ENCODE measurements at places on chromosomes 7 and 10. TPM values are rescaled to one million over a fixed set of nuclear protein-coding genes. Genes with fewer than 3 reads are reported as not detected.

RBM20 gene
- polyA plus RNA-seq: 0.15 TPM

DNA sequence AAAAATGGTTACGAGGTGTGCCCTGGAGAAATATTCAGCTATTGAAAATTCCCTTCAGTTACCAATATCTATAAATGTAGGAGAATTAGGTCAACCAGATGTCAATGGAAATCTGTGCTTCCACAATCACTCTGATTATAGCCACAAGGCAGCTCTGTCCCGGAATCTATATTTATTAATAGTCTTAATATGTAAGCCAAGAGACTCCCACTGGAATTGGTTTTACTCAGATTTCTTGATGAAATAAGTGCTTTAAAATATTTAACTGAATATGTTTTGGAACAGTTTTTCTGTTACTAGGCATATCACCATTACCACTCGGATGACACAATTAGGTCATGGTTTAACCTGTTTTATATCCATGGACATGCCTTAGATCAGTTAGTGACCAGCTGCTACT is 169.6 kb downstream of the POM121L12 start:
- H3K4me1 ChIP-seq: no peaks in the 10 kb centered on the region
- no peaks in the 10 kb centered on the region for H3K36me3 ChIP-seq
- no peaks in the 10 kb centered on the region for H3K27me3 ChIP-seq
- no peak for DNase-seq
- H3K27ac ChIP-seq: no peak overlapping the region

DNA sequence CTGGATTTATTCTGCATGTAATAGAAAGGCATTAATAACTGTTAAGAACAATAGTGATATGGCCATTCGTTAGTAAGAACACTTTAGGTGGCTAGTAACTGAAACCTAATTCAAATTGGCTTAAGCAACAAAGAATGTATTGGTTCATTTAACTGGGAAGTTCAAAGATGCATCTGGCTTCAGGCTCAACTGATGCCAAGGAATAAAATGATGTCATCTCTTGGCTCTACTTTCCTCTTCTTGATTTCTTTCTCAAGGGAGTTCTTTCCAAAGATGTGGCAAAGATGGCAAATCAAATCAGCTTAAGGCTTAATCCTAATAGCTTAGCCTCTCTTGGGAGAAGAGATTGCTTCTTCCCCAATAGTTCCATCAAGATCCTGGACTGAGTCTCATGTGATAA is 51.6 kb downstream of the PIK3CG start:
- peak; percentile 15 for DNase-seq
- H3K4me3 ChIP-seq: no peak overlapping the region
- no peaks in the 10 kb centered on the region for H3K4me1 ChIP-seq
- peaks cover 4% of the 10 kb centered on the region for H3K27me3 ChIP-seq
- no peak overlapping the region for H3K27ac ChIP-seq

OR6V1 gene
- not detected for polyA plus RNA-seq

NEUROD6 gene
- polyA plus RNA-seq: not detected

SMNDC1 gene
- 12.2 TPM for polyA plus RNA-seq

DNA sequence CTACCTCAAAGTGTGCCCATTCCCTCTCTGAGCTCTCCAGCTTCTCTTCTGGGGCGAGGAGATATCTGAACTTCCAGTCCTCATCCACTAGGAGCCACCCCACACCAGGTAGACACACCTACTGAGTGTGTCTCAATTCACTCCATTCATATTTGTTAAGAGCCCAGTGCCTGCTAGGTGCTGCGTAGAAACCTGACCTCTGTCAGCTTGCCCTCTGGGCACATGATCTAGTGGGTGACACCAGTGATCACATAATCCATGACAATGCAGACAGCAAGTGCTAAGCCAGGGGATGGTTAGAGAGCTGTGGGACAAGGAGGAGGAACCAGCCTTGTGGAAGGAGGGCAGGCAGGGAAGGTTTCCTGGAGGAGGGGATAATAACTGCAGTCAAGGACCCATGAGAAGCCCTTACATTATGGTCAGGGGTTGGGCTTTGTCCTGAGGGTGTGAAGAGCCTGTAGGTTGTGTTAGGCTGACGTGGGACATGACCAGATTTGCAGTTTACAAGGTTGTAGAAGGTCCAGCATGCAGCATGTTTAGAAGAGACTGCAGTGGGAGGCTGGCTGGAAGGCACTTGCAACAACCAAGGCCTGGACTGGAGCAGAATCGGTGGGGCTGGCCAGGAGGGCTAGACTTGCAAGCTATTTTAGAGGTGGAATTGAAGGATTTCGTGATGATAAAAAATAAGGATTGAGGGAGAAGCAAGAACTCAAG is 81.8 kb downstream of the COL13A1 start:
- peaks cover 4% of the 10 kb centered on the region for H3K4me1 ChIP-seq
- no peaks in the 10 kb centered on the region for H3K27me3 ChIP-seq

MINDY4 gene
- polyA plus RNA-seq: 1.9 TPM

CPA4 gene
- polyA plus RNA-seq: 316 TPM

DNA sequence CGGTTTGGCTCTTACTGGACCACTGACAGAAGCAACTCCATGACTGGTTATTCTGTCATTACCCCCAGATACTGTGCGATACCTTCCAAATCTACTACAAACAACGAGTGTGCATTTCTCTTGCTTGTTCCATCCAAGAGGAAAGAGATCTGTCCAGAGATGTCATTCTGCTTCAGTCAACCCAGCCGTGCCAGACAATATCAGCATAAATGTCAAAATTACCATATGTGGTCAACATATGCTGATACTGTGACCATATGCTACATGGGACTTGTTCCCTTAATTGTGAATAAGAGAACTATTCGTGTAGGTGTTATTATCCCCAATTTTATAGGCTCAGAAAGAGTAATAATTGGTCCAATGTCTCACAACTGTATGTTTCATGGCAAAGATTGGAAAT is 143.2 kb upstream of the PRSS1 start:
- no peak overlapping the region for H3K27ac ChIP-seq
- H3K36me3 ChIP-seq: no peaks in the 10 kb centered on the region
- DNase-seq: no peak
- no peaks in the 10 kb centered on the region for H3K4me1 ChIP-seq
- no peak overlapping the region for H3K4me3 ChIP-seq

- no peak overlapping the region for H3K4me3 ChIP-seq
- DNase-seq: no peak
- H3K36me3 ChIP-seq: no peaks in the 10 kb centered on the region
- H3K4me1 ChIP-seq: no peaks in the 10 kb centered on the region
- H3K27me3 ChIP-seq: no peaks in the 10 kb centered on the region
Observed at GRCh38 chr10:108187408-108188012, 1023.0 kb upstream of the SORCS1 start.
